ENCODE measurements at places on chromosomes 12 and 14. TPM values are rescaled to one million over a fixed set of nuclear protein-coding genes. Genes with fewer than 3 reads are reported as not detected.

Gene KLRC3
- total RNA-seq: not detected

Gene JAG2
- 0.58 TPM for total RNA-seq

Gene LMNTD1
- 0.38 TPM for total RNA-seq

Gene CISTR
- total RNA-seq: not detected

Gene KITLG
- 51.6 TPM for total RNA-seq

Gene LIN7A
- total RNA-seq: 36.6 TPM

Gene TCL1A
- total RNA-seq: not detected

Gene SERPINA4
- total RNA-seq: not detected

Gene HOXC5
- under 0.01 TPM for total RNA-seq

Gene VSIG10
- total RNA-seq: 25.3 TPM

Measured in regular cardiac myocyte (primary cell).